ENCODE measurements at places on chromosomes 3 and 15.
A peak's percentile ranks its signal among the peaks of the same experiment; 100 is the strongest.

DNA sequence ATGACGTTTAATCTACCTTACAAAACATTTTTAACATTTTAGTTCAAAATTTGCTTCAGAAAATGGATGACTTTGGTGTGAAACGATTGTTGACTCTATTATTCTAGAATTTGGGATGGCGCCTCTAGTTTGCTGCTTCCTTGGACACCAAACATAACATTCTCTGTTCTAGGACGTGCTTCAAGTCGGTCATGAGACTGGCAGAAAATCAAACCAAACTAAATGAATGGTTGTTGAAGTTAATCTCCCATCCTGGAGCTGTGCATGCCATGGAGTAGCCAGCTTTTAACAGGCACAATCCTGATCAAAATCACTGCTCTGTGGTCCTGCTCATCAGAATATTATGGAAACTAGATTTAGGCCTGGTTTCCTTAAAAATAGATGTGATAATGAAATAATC is 9.6 kb upstream of the LRRFIP2 start:
- H3K27me3 ChIP-seq = no peaks in the 10 kb centered on the region
- peak overlapping the region; percentile 73 for H3K27ac ChIP-seq
- H3K4me1 ChIP-seq = no peaks in the 10 kb centered on the region
- no peak for DNase-seq

- no peaks in the 10 kb centered on the region for H3K36me3 ChIP-seq
- H3K27me3 ChIP-seq = no peaks in the 10 kb centered on the region
- H3K4me1 ChIP-seq = no peaks in the 10 kb centered on the region
These were observed 18.6 kb upstream of the TICRR start for GRCh38 chr15:89556413-89557262.

GRCh38 chr3:128572644-128573105 is 77.9 kb downstream of the RPN1 start:
- no peak for DNase-seq
- no peak overlapping the region for H3K27ac ChIP-seq
- no peaks in the 10 kb centered on the region for H3K27me3 ChIP-seq

- H3K27ac ChIP-seq = no peak overlapping the region
- no peaks in the 10 kb centered on the region for H3K27me3 ChIP-seq
- H3K4me1 ChIP-seq = no peaks in the 10 kb centered on the region
- no peaks in the 10 kb centered on the region for H3K36me3 ChIP-seq
- H3K4me3 ChIP-seq = no peak overlapping the region
- no peak for DNase-seq
These were observed 165.4 kb upstream of the ZPLD1 start for GRCh38 chr3:102269406-102269805.
